ENCODE measurements at places on chromosomes 2 and 18.

- DNase-seq, result no peak
These were observed 394 bp downstream of the SCYGR3 start for GRCh38 chr2:227614246-227614645.

GRCh38 chr18:2905854-2906703 is 59.3 kb downstream of the EMILIN2 start:
- peak; percentile 23 for DNase-seq

GRCh38 chr2:20231598-20232026 is 6.7 kb upstream of the SDC1 start:
- no peak for DNase-seq

- no peak for DNase-seq
These were observed 121.3 kb downstream of the FMNL2 start for GRCh38 chr2:152456262-152456661.

- DNase-seq, result no peak
These were observed 147.9 kb upstream of the ID2 start for GRCh38 chr2:8533923-8534322.

DNA sequence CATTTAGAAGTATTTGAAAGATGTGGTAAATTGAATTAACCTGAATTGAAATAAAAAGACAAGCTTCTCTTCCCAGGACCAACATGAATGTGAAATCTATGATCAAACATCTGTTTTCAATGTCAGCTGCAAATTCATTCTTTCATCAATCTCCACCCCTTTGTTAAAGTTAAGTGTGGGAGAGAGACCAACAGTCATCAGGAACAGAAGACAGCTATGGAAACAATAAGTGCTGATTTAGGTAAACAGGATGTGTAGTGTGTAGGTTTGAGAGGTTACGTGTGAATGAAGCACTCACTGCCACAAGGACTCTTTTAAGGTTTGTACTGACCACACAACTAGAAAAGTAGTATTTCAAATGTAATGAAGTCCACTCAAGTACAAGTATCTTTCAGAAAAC is 1659.8 kb upstream of the CELF4 start:
- no peak for DNase-seq

DNA sequence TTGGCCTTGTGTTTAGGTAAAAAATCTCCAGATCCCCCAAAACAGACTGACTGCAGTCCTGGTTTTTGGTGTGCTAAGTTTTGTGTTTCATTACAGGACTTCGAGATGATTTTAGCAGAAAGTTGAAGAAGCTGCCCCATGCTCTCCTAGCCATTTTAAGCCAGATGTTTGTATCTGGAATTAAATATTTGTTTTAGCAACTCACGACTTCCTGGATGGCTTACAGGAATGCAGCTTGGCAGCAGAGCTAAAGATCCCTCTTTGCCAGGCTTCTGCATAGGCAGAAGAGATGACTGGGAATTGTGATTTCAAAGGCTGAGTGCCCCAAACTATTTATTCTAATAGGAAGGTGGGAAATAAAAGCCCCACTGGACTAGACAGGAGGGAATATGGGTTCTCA is 31.1 kb downstream of the ONECUT2 start:
- DNase-seq, result no peak

GRCh38 chr18:40751186-40751585 is 1203.8 kb upstream of the PIK3C3 start:
- DNase-seq, result no peak

DNA sequence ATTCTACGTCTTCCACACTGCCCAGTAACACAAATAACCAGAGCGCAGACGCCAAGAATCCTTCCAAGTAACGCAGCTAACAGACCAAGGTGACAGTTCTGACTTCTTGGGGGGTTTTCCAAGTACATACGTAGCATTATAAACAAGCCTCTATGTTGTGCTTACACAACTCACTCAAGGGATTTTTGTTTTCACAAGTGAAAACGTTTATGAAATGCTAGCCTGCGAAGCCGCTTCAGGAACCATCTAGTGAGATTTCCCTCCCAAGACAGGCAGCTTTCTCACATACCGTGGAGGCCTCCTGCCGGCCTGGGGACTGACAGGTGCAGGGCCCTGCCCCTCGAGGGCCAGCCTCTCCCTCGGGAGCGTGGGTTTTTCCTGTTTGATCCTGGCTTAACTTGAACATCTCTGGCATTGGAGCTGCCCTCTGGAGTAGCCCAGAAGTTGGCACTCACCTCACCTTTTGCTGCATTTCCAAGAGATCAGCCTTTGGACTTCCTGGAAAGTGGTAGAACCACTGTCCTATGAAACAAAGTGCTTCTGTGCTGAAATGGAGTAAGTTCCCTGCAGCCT is 151.1 kb downstream of the MBP start:
- no peak for DNase-seq

DNA sequence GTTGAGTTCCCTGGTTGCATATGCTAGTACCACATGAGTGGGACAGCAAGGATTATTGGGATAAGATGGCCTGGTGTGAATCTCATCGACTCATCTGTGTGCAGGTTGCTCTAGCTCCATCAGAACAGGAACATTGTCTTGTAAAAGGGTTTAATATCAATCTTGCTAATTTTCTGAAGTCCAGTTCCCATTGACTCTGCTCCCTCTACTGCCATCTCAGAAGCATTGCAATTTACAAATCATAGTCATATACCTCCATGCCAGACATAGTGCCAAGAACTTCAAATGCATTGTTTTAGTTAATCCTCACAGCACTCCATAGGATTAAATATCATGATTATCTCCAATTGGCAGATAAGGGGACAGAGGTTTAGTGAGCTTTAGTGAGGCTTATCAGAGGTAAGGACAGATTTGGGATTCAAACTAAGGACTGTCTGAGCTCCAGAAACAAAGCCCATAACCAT is 4.8 kb upstream of the STAT4 start:
- DNase-seq, result no peak

DNA sequence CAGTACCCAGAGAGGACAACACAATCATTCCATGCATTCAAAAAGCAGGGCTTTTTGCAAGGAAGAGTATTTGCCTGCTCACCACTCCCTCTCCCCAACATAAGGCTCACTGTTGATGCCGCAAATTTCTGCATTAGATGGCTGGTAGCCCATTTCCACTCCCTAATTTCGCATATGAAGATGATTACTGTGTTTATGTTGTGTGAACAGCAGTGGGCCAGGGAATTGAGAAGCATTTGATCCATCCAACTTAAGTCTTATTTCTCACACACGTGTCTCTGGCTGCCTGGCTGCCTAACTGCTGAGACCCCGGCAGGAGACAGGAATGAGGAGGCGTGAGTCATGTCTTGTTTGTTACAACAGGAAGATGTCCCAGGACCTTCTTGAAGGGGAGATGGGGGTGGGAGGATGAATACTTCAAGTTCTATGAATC is 294.1 kb downstream of the ALK start:
- DNase-seq, result no peak

DNA sequence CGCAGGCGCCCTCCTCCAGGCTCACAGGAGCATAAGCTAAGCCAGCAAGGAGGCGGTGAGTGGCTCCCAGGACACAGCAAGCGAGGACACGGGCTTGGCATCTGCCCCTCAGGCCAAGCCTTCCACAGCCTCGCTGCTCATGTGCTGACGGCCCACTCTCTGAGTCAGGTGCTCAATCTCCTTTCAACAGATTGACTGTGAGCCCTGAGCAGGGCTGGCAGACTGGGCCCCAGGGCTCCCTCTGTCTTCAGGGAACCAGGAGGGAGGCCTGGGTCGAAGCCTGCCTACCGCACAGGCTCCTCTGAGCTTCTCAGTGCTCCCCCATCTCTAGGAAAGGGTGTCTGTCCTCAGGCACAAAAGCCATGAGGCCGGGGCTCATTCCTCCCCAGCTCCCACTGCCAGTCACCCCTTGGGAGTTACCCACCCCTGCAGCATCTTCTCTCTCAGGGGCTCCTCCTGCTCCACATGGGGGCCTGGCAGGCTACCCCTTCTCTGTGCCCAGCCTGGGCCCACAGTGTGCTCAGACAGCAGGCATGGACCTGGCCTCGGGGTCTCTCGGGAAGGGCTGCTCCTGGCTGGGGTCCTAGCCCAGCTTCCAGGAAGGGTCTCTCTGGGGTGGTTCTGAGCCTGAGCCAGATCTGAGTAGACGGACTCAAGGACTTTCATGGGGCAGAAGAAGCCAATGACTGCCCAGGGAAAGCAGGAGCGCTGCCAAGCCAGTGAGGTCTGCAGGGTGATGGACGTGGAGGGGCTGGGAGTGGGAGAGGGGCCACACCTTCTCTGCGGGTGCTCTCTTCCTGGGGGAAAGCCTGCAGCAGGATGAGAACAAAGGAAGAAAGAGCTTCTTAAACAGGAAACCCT is 138.0 kb upstream of the GPC1 start:
- DNase-seq, result no peak

GRCh38 chr2:240432820-240433801 is 2.4 kb upstream of the GPC1 start:
- DNase-seq, result no peak

DNA sequence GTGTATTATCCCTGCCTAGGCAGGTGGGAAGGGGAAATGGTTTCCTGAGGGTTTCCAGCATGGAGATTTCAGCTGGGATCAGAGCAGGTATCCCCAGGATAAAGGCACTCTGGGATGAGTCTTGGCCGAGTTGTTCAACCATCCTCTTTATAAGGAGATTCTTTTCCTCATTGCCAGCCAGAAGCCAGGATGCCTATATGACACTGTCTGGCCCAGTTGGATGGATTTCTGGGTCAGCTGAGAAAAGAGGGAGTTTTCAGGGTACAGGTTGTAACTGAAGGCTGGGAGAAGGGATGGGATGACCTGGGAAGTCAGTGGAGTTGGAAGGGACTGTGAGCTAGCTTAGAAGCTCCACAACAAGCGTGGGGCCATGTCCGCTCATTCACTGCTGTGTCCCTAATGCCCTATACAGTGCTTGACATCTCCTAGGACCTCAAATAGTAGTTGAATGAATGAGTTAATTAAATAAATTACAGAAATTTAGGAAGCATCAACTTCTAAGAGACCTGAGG is 8.3 kb downstream of the RHOB start:
- no peak for DNase-seq

DNA sequence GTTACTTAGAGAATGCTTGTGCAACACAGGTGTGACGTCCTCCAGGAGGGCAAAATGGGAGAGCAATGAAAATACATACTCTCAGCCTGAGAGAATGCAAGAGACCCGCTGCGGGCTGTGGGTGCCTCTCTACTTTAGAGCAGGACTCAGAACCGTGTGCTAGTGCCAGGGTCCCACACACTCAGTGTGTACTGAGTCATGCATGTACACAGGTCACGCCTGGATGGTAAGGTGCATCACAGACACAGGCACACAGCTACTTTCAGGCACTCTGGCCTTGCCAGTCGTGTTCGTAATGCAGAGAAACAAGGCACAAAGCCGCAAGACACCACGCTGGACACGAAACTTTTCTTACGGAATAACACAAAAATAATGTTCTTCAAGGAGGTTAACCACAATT is 125.3 kb downstream of the ZNF516 start:
- no peak for DNase-seq

GRCh38 chr18:23591011-23591410 is 4.7 kb upstream of the NPC1 start:
- no peak for DNase-seq

DNA sequence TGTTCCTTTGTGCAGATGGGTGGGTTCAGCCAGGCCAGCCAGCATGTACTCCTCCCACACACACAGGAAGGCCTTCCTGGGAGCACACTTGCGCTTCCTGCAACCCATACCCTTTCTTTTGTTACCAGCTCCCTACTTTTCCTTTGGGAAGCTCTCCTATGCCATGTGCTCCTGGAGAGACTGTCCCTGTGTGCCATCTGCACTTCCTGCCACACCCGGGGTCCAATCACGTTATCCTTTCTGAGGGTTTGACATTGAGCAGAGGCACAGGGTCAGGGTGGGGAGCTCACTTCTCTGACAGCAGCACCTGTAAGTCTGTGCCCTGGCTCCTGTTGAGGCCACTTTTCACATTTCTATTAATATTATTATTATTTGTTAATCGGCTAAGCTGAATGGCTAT is 62.9 kb downstream of the COPS8 start:
- DNase-seq, result no peak

- DNase-seq, result no peak
These were observed 36.2 kb downstream of the PDIA6 start for GRCh38 chr2:10776231-10776977.

DNA sequence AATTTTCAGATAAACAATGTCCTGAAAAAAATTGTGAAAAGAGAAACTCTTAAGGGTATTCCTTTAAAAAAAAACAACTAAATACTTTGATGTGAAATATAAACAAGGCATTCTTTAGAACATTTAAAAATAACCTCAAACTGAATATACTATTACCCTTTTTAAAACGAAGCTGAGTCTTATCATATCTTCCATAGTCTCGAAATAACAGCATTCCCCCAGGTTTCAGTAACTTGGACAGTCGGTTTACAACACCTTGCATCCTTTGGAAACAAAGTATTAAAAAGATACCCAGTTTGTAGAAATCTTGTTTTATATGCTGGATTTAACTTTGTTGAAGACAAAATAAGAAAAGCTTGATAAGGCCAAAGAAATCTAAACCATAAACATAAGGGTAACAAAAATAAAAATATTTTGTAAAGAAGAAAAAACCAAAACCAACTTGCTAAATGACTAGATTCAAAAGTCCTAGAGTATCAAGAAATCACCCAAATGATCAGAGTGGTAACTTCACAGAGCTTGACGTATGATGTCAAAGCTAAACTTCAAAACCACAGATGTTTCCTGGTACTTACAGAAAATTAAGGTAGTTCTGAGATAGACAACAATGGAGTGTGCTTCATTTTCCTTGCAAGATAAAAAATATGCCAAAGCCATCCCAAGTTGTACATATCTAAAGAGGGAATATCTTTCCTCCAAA is 107.8 kb downstream of the METTL8 start:
- DNase-seq, result no peak

GRCh38 chr2:190343089-190343535 is 277 bp upstream of the INPP1 start:
- no peak for DNase-seq

- no peak for DNase-seq
These were observed 43.4 kb downstream of the COMMD1 start for GRCh38 chr2:61948661-61949457.

- no peak for DNase-seq
These were observed 355.8 kb downstream of the ARL6IP6 start for GRCh38 chr2:153074207-153074606.

GRCh38 chr2:99981840-99982239 is 160.6 kb downstream of the AFF3 start:
- no peak for DNase-seq

GRCh38 chr2:12315224-12315623 is 401.5 kb upstream of the TRIB2 start:
- no peak for DNase-seq

- DNase-seq, result no peak
These were observed 56.2 kb downstream of the COBLL1 start for GRCh38 chr2:164785457-164785856.

- no peak for DNase-seq
These were observed 11.6 kb upstream of the RBFA start for GRCh38 chr18:80022613-80023012.
